Activated CD8-positive, alpha-beta memory T cell treated with anti-CD3 and anti-CD28 coated beads for 1 hour (primary cell): ENCODE measurements at places on chromosomes 3 and 15.
A peak's percentile ranks its signal among the peaks of the same experiment; 100 is the strongest.

- DNase-seq: no peak
Measured at GRCh38 chr3:177460047-177460446, 262.8 kb upstream of the TBL1XR1 start.

GRCh38 chr3:27696906-27697305 is 25.2 kb downstream of the EOMES start:
- DNase-seq: no peak

DNA sequence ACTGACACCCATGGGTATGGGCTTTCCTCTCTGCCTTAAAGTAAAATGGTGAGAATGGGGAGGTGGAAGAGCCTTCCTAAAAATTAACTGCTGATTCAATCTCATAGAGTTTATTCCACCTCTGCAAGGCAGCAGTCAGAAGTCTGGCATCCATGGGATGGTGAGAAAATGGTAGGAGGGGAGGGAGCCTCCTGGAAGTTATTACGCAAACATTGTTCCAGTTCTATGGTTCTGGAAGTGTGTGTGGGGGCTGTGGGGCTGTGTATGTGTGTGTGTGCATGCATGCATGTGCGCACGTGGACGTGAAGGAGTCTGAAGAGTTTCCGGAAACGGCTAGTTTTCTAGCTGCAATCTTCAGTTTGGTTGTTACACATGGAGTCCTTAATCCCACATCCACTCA is 177.6 kb downstream of the KCNAB1 start:
- no peak for DNase-seq

DNA sequence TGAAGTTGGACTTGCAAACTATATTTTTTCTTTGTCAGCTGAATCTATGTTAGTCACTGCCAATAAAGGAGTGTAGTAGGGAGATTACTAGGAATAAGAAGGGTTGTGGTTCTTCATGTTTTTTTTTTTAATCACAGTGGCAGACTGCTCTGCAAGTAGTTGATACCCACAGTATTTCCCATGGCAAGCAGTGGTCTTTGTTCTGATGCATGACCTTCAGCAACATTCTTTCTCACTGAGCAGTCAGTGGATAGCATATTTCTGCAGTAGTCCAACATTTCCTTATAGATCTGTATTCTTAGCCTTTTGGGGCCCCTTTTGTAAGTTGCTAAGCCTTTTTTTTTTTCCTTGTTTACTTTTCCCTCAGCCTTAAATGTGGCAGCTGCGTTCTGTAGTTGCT is 151.1 kb downstream of the DOCK3 start:
- DNase-seq: no peak

DNA sequence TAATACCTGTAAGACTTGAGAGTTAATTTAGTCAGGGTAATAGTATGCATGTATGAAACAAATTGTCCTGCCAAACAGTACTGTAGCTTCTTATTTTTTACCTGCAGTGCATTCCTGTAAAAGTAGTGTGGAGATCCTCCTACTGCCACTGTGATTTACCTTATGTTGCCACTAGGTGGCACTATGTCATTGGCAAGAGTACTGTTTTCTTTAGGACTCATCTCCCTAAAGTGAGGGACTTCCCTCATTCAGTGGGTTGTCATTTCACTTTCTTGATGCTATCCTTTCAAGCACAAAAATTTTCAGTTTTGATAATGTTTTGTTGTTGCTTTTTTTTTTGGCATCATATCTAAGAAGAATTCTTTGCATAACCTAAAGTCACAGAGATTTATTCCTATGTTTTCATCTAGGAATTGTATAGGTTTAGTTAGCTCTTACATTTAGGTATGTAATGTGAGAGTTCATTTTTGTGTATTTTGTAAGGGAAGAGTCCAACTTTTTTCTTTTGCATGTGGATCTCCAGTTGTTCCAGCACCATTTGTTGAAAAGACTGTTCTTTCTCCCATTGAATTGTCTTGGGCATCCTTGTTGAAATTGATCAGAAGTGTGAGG is 105.7 kb downstream of the AKAP13 start:
- peak; percentile 31 for DNase-seq

DNA sequence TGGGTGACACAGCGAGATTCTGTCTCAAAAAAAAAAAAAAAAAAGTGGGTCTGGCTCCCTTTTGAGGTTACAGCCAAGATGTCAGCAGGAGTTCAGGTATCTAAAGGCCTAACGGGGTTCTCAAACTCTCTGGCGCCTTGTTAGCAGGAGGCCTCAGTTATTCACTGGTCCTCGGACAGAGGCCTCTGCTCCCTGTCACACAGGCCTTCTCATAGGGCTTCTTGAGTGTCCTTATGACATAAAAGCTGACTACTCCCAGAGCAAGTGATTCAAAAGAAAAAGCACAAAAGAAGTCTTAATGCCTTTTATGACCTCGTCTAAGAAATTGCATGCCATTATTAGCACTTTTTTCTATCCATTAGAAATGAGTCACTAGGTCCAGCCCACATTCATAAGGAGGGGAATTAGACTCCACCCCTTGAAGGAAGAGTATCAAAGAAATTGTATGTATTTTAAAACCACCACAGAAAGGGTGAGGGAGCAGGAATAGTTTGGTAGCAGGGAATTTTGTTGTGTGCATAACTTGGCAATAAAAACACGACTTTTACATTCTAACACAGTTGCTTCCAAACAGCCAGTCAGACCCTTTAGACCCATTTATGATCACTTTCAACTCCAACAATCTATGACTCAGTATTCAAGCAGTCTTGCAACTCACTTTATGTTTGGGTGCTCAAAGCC is 90.3 kb downstream of the MEX3B start:
- DNase-seq: no peak

GRCh38 chr15:66588971-66589370 is 23.2 kb upstream of the LCTL start:
- DNase-seq: no peak

- no peak for DNase-seq
Measured at GRCh38 chr15:83112233-83112955, 4.9 kb downstream of the TM6SF1 start.

GRCh38 chr15:25793354-25794050 is 69.6 kb downstream of the ATP10A start:
- no peak for DNase-seq

DNA sequence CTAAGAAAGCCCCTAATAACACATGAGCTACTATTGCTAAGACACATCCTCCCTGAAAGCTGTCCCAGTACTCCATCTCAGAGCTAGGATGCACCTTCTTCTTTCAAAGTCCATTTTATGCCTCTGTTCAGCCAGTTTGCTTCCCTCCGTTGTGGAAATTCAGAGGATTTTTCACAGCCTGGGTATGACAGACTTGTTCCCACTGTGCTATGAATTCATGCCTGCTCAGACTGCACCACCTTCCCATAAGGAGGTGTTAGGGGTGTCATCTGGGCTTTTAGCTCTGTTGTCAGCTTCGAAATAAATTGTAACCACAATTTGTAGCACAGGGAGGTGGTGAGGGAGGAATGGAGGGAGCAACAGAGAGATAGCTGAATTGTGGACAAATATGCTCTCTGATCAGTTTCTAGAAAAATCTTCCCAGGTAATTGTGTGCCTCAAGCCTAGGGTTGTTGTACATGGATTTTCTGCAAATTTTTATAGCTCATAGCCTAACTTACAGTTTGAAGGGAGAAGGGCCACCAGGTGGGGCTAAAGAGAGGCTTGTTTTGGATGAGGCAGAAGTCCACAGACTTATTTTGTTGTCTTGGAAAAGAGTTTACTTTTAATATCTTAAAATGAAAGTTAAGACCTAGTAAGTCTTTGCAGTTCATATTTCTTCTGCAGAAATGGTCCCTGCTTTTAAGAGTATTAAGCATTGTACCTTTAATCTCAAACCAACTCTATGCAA is 462.0 kb downstream of the PDCD6IP start:
- DNase-seq: no peak

DNA sequence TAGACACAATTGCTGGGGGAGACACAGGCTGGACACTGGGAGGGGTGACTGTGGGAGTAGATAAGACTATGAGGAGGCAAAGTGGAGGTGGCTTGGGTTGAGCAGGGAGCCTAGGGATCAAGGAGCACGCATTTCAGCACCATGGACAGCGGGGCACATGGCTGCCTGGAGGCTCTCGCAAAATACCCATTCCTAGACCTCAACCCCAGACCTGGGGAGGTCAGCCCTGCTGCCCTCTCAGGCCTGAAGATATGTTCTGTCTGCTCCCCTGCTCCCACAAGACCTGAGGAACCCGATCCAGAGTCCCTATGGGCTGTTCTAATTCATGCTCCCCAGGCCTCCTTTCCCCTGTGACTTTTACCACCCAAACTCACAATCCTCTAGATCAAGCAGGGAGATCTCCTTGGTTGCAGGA is 16.0 kb upstream of the CPEB1 start:
- DNase-seq: no peak

DNA sequence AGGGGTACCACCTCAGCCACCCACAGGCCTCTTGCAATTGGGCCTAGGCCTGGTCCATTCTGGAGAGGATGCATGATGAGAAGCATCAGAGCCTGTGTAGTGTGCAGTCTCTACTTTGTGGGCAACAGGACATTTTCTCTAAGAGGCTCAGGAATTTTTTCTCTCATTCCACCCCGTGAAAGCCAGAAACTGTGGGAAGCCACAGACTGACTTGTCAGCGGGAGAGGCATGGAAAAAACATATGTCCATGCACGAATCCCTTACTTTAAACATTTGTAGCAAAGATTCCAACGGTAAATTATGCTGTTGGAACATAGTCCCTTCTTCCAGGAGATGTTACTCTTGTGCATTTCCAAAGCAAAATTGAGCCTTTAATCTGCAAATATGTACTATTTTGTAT is 196.5 kb downstream of the KLHL25 start:
- DNase-seq: no peak

GRCh38 chr3:125479091-125479490 is 40.9 kb downstream of the SNX4 start:
- no peak for DNase-seq

DNA sequence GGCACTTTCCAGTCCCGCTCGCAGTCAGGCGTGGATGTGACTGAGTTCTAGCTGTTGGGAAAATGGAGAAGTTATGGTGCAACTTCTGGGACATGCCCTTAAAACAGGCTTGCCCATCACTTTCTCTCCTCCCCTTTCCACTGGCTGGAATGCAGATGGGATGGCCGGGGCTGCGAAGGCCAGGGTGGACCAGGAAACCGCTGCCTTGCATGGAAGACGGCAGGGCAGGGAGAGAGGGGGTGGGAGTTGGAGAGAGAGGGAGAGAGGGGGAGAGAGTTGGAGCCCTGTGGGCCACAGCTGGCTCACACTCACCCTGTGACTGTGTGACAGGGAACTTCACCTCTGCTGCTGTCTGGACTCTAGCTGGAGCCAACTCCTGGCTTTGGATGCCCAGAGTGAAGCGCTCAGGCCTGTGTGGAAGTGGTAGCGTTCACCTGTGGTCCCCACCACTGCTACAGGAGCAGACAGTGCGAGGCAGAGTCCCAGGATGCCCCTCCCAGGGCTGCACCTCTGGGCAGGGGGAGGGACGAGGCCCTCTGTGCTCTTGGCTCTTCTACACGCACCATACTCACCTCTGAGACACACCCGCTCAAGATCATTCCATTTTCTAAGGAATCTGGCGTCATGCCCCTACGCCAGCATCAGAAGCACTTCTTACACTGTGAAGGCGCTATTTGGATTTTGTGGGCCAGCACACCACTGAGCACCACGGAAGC is 36.6 kb downstream of the KLHL25 start:
- DNase-seq: no peak

DNA sequence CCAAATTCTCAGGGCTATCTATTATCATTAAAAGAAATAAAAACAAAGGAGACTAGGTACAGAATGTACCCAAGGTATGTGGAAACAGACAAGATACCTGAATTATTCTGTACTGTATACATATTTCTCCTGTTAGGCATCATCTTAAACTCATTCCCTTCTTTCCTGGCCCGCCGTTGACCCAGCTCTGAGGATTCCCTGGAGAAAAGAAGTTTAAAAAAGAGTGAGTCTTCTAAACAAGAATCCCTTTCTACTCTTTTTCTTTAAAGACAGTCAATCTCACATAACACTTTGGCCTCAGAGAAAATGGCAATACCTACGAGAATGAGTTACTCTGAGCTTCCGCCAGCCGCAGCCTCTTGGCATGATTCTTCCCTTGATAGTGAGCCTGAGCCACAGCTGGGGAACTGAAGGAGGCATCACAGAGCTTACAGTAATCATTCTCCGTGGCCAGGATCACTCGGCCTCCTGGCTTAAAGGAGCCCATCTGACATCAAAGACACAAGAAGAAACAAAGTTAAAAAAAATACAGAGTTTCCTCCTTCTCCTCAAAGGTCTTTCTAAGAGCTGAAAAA is 44.2 kb downstream of the ZMAT3 start:
- DNase-seq: no peak

- no peak for DNase-seq
Measured at GRCh38 chr3:46564190-46565021, 1.7 kb downstream of the LRRC2 start.
